ENCODE measurements at places on chromosomes 1 and 21.
A peak's percentile ranks its signal among the peaks of the same experiment; 100 is the strongest.

DNA sequence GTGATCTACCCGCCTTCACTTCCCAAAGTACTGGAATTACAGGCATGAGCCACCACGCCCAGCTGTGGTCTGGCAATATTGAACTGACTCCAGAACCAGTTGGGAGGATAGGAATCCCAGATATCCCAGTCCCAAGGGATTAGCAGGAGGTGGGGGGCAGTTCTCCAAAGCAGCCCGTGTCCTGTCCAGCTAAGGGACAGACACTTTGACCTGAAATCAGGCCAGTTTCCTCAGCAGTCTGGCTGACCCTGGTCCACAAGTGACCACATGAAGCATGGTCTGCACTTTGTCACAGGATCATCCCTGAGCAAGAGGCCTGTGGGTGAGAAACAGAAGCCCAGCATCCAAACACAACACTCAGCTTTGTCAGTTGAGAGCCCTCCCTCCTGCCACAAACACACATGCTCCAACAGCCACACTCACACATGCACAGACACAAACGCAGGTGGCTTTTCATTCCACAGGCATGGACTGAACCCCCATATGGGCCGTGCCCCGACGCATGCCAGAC, 2.7 kb upstream of the FDPS start:
- no peak for DNase-seq

GRCh38 chr1:222240536-222241181, 307.2 kb downstream of the HHIPL2 start:
- DNase-seq, result no peak

GRCh38 chr1:96185181-96185580, 536.4 kb upstream of the PTBP2 start:
- no peak for DNase-seq

GRCh38 chr1:32719681-32720275, 17.2 kb upstream of the SYNC start:
- DNase-seq, result no peak

DNA sequence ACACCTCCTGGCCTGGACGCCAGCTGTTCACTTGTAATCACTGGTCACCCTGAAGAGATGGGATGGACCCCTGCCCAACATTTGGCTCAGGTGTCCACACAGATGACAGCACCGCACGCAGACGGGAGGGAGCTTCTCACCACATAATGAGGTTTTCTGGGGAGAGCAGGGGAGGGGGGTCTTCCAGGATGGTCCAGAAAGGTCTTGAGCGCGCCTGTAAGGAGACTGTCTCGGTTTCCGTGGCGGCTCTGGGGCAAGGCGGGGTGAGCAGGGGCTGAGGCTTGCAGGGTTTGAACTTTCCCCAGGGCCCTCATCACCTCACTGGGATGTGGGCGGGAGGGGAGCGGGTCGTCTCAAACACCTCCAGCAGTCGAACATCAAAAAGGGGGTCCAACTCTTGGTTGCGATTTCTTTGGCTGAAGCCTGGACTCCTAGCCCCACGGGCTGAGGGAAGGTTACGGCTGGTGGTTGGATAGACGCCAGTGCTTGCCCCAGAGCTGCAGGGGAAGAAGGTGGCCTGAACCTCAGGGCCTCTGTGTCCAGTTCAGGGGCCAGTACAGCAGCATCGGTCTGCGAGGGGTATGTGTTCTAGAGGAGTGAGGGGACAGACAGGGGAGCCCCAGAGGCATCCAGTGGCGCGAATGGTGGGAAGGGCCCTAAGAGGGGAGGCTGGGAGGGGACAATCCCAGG, 53.8 kb downstream of the PRKCZ start:
- no peak for DNase-seq

GRCh38 chr1:244603498-244603897, 49.4 kb upstream of the DESI2 start:
- no peak for DNase-seq

GRCh38 chr1:86370601-86371022, 25.5 kb downstream of the ODF2L start:
- DNase-seq, result no peak

- no peak for DNase-seq
These were observed 10.8 kb downstream of the UBASH3A start for GRCh38 chr21:42414553-42414927.

DNA sequence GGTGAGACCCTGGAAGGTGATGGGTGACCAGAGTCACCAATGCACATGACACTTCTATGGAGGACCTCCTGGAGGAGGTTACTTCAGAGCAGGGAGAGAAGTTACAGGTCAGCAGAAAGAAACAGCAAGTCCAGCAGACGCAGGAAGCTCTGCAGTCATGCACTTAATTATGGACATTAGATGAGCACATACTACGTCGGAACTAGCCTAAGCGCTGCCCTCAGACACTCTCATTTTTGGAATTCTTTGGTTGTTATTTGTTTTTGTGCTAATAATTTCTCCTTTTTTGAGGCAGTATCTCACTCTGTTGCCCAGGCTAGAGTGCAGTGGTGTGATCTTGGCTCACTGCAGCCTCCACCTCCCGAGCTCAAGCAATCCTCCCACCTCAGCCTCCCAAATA, 93.3 kb upstream of the IFFO2 start:
- DNase-seq, result no peak

DNA sequence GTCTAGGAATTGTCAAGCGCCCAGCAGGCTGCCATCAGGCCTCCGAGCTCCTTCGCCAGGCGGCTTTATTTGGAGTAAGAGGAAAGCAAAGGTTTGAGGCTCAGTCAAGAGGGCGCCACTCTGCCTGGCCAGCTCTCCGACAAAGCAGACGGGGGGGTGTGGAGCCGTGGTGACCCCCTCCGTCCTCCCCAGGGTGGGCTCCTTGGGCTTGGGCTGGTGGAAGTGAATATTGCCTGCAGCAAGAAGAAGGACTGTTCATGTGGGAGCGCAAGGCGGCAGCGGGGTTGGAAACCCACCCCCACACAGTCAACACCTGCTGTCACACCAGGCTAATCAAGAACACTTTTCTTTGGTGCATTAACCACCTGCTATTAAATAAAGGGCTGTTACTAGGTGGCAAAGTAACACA, 14.6 kb downstream of the EPHX1 start:
- DNase-seq, result no peak

- DNase-seq, result no peak
These were observed 23.4 kb downstream of the TMCO4 start for GRCh38 chr1:19776287-19776686.

GRCh38 chr21:46605767-46606426, 1.0 kb upstream of the S100B start:
- DNase-seq, result peak; percentile 37

GRCh38 chr1:25631750-25632485, 15.3 kb downstream of the MAN1C1 start:
- DNase-seq, result no peak

DNA sequence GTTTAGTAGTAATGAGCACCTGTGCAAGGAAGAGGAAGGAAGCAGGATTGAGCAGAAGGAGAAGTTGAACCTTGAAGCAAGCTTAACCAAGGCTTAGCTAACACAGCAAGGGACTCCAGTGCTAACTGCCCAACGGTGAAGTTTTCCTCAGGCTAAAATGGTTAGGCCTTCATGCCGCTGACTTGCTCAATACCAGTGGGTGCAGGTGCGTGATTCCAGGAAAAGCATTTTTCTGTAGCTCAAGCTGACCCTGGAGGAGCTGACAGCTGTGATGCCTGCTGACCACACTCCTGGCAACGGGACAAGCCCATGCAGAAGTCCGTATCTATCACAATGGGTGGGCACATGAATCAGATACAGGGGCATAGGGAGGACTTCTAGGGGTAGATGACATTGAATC, 76.5 kb upstream of the FGGY start:
- no peak for DNase-seq

DNA sequence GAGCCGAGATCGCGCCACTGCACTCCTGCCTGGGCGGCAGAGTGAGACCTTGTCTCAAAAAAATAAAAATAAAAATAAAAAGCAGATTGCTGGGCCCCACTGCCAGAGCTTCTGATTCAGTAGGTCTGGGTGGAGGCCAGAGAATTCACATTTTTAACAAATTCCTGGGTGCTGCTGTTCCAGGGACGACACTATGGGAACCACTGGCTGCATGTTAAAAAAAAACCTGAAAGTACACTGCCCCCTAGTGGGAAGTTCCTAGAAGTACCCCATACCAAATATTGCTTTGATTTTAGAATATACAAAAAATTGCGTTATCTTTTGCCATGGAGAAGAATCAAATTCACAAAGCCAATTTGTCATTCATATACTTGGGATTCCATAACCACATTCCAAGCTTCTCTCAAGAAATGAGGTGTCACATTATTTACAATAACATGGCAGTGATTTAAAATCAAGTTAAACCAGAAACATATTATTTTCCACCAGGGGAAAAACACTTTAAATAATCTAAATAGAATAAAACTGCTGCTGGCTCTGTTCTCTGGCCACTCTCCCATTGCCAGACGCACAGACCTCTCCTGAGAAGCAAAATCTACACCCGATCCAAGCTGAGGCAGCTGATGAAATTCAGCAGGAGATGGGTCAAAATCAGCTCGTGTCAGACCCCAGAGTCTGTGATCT, 27.4 kb downstream of the SYF2 start:
- no peak for DNase-seq

DNA sequence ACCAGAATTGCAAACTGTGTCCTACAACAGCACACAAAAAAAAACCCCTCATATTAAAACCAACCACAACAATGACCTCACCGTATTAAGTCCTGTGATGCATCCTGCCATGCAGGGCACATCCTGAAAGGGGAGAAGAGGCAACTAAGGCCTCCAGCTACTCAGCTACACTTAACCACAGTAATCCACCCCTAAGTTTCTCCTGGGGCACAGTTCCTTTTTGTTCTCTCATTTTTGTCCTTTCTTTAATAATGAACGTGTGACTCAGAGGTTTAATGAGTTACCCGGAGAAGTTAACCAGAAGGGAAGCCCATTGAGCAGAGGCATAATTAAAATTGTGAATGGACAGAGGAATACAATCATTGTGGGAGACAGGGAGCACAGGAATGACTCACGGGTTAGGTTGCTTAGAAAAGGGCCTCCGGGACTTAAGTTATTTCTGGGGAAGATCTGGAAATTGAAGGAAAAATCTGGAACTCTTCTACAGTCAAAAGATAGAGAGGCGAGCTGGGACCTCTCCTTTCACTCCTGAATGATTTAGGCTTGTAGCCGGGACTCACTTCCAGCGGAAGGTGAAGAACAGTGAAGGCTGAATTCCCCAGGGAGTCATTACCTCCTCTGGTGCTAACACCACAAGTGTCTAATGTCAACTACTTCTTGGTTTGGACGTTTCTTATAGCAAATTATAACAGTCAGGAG, 36.9 kb upstream of the HIVEP3 start:
- no peak for DNase-seq

GRCh38 chr1:209831615-209832014, 3.8 kb downstream of the UTP25 start:
- DNase-seq, result no peak

GRCh38 chr1:110605901-110606656, at the start of gene KCNA2:
Gene KCNA2 (minus strand): TSS chr1:110606358. CDS start chr1:110604782, 1,576 bp downstream.
- no peak for DNase-seq

- DNase-seq, result no peak
These were observed 36.3 kb downstream of the EDN2 start for GRCh38 chr1:41447995-41448770.

DNA sequence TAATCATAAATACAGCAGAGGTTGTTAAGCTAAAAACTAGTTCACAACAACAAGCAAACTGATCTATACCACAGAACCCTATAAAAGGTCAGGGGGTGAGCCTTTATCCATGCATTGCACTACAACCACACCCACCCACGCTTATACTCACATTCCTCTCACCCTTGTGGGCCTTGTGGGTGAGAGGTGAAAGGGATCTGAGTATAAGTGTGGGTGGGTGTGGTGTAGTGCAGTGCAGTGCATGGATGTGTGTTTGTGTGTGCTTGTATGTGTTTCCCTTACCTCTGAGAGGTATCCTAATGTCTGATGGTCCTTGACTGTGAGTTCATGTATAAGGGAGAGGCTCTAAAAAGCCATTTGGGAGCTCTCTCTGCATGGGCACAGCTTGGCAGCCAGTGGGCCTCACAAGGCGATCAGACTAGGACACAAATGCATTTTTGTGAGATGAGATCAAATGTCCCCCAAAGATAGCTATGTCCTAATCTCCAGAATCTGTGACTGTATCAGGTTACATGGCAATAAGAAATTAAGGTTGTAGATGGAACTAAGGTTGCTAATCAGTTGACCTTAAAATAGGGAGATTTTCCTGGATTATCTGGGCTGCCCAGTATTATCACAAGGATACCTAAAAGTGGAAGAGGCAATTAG, 95.5 kb upstream of the DPT start:
- DNase-seq, result no peak

DNA sequence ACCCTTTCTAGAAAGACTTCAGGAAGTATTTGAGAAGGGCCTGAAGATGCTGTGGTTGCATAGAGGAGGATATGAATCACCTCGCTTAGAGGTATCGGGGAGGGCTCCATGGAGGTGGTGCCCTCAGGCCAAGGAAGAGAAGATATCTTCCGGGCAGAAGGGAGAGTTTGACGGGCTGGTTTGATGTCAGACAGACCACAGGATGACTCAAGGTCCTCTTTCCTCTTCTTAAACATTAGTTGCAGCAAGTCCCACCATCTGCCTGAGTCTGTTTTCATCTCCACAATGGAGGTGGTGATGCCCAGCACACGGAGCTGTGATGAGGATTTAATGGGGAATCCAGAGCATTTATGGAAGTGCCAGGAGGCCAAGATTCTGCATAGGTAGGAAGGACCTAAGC, 25.1 kb upstream of the RUNX3 start:
- peak; percentile 77 for DNase-seq

GRCh38 chr1:99738858-99739465, 27.5 kb downstream of the FRRS1 start:
- DNase-seq, result no peak

- no peak for DNase-seq
These were observed 420.6 kb upstream of the DEPDC1 start for GRCh38 chr1:68917456-68917855.

DNA sequence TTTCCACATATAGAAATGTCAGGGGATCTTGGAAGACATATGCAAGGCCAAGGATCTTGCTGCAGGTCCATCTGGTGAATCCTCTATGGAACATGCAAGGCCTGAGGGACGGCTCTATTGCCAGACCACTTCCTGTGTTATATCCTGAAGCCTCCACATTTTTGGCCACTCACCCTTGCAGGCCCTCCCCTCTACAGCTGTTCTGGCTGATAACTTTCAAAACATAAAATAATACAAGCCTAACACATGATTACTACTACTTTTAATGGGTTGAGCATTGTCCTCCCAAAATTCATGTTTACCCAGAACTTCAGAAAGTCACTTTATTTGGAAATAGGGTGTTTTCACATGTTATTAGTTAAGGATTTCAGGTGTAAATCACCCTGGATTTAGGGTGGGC, 18.5 kb upstream of the LYPLAL1 start:
- DNase-seq, result no peak
